GM20000 (cell line): ENCODE measurements at places on chromosomes 6 and 20.
A peak's percentile ranks its signal among the peaks of the same experiment; 100 is the strongest.

DNA sequence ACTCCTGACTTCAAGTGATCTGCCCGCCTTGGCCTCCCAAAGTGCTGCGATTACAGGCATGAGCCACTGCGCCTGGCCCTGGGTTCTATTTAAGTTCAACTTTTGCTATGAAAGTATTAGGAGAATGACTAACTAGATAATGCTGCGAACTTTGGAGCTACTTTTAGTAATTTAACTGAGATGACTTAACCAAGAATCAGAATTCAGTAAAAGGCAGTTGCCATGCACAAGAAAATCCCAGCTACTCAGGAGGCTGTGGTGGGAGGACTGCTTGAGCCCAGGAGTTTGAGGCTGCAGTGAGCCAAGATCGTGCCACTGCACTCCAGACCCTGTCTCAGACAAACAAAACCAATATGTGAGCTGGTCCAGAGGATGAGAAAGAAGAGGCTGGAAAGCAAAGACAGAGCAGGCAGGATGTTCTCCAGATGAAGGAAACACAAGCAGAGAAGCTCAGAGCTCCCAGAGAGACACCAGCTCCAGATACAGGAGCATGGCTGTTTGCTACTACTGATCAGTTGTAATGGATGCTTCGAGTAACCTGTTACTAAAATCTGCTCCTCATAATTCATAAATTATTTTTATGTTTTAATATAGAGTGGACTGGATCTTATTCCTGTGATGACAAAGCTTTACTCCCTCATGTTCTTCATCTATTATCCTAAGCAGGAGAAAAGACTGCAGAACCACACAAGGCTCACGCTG, 23.9 kb downstream of the ZNF217 start:
- DNase-seq: no peak

DNA sequence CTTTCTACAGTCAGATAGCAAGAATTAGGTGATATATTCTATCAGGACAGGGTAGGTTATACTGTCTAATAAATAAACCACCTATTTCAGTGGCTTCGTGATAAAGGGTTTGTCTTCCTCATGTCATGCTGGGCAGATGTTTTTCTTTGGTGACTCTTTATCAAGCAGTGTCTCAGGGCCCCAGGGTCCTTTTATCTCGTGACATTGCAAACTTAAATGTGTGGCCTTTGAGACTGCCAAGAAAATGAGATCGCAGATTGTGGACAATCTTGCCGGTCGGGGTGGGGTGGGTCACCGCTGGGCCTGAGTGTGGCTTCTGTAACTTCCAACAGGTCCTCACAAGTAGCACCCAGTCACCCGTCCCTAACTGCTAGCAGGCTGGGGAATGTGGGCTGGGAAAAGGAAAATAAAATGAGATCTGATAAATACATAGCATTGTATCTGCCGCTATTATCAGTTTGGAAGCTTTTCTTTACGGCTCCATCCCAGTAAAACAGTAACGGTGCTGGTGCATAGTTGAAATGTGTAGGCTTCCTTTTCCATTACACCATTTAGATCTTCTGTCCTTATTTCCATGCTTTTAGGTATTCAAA, 50.5 kb upstream of the BMP6 start:
- DNase-seq: no peak

- peak; percentile 31 for DNase-seq
Measured at GRCh38 chr6:111844376-111844775, 28.9 kb downstream of the FYN start.

GRCh38 chr6:45118754-45119153, 209.4 kb upstream of the RUNX2 start:
- DNase-seq: no peak

DNA sequence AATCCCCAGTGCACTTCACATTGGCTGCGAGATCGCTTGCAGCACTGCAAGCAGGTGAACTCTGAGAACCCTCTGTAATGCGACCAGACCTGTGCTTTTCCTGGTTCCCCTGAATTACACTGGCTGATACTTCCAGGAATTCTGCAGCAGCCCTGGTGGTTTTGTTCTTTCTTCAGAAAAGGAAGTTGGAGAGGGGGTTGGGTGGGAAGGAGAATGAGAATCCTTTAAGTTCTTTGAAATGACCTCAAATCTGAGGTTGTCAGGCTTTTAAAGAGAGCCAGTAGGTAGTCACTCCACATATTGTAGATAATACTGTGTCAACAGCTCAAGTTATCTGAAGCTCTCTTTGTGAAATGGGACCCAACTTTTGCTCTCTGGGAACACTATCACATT, 62.4 kb downstream of the GCNT2 start:
- no peak for DNase-seq

- no peak for DNase-seq
Measured at GRCh38 chr6:5279891-5280338, 18.6 kb downstream of the FARS2 start.

DNA sequence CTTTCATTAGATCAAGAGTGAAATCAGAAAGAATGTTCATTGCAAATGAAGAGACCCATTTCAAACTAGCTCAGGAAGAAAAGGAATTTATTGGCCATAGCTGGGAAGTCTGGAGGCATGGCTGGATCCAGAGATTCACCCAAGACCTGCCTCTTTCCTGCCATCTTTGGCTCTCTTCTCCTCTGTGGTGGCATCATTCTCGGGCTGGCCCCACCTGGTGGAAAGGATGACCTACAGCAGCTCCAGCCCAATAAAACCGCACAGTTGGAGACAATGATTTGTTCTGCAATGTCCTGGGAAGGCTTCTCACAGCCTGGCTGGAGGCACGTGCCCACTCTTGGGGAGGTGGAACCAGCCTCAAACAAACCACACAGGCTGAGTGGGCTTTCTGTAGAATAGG, 18.1 kb upstream of the FERMT1 start:
- no peak for DNase-seq

DNA sequence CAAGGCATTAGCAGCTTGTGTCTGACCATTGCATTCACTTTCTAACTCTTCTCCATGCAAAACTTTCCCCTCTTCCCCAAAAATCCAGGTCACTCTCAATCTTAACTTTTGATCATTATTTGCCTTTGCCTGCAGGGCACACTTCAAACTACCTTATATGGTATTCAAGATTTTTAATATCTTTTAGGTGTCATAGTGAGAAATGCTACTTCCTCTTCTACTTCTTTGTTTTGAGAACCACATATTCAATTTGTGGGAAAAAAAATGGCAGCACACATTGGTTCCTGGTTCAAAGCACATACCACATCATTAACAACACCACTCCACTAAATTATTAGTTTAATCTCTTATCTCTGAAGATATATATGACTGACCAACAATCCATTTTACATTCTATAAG, 1267.0 kb upstream of the CITED2 start:
- no peak for DNase-seq

DNA sequence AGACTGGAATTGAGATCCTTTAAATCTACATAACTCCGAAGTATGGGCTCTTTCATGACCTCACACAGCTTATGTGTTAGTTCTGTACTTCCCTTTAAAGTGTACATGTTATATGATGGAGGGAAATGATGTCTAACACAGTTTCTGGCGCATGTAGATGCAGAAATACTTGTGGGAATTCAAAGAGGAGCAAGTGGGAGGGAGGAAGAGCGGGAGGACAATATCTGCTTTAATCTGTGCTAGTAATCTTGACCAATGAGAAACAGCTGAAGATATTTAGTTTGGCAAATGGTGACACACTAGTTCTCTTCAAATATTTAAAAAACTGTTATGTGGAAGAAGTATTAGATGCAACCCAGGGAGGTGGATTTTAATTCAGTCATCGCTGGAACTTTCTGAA, 62.9 kb upstream of the PLEKHG1 start:
- no peak for DNase-seq

- no peak for DNase-seq
Measured at GRCh38 chr6:131652472-131652871, 15.4 kb downstream of the ENPP3 start.

GRCh38 chr6:124683507-124683906, 278.7 kb upstream of the RNF217 start:
- no peak for DNase-seq

DNA sequence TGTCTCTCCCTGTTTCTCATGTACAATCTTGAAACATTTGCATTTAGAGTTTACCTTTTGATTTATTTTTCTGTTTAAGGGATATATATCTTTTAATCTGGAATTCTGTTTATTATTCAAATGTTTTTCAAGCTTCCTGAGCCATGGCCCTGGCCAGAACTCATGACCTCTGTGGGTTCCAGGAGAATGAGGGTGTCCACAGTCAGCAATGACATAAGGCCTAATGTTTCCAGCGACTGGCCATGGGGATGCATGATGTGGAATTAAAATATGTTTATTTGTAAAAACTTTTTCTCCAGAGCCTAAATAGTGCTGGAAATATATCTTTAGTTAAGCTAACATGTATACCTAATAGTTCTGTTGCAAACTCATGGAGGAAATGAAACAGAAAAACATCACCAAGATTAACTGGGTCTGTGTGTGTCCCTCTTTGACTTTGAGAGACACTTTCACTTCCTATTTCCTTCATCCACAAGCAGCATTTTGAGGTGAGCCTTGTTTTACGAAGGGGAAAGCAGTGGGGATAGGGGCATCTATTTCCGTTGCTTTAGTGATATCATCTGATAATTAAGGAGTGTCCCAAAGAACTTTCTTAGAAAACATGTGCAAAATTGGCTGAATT, 87.6 kb downstream of the SMOC2 start:
- no peak for DNase-seq

DNA sequence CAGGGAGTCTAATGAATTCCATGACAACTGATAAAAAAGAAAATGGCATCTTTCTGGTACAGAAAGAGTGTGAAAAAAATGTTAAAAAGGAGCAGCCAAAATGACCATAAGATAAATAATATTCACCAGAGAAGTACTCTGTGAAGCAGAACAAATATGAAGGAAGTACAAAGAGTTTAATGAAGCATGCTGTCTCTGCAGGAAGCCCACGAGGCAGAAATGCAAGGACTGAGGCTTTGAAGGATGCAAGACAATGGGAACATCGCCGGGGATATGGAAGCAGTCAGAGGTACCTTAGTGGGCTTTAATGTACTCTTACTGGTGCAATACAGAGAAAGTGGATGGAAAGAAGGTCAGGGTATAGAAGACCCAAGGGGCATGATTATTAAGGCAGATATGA, 50.7 kb downstream of the NOX3 start:
- DNase-seq: no peak

DNA sequence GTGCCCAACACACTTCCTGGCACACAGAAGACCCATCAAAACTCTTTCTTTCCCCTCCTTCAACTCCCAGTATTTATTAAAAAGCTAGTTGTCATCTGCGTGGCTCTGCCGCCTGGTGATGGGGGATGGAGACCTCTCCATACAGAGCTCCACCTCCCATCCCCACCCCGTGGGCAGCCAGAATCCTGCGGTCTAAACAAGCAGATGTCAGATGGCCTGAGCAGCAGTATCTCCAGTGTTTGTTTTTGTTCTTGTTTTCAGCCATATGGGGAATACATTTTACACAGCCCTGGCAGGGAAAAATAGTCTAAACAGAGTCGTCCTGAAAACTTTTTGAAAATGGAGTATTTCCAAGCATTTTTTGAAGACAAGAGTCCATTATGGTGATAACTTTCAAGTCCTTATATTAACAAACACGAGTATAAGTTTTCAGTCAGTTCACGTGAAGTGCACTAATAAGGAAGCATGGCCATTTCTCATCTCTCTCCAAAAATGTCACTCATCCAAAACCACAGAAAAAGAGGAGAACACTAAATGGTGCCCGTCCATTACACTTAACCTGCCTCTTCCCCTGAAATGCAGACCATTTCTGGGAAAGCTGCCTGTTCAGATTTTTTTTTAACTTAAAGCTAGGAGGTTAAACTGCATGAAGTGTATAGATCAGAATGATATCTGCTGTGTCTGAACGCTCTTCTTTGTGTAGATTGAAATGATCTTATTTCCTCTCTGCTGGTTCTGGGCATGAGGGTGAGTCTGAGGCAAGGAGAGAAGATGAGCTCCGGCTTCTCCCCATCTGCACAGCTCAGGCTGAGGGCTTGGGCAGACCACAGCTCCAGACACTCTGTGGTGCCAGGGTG, 91.0 kb downstream of the TCP11 start:
- DNase-seq: no peak

- DNase-seq: no peak
Measured at GRCh38 chr20:57878786-57879424, 169.1 kb upstream of the PMEPA1 start.

GRCh38 chr20:34921436-34921835, 34.2 kb downstream of the GSS start:
- no peak for DNase-seq

GRCh38 chr6:142200846-142201628, 54.0 kb downstream of the VTA1 start:
- DNase-seq: no peak

DNA sequence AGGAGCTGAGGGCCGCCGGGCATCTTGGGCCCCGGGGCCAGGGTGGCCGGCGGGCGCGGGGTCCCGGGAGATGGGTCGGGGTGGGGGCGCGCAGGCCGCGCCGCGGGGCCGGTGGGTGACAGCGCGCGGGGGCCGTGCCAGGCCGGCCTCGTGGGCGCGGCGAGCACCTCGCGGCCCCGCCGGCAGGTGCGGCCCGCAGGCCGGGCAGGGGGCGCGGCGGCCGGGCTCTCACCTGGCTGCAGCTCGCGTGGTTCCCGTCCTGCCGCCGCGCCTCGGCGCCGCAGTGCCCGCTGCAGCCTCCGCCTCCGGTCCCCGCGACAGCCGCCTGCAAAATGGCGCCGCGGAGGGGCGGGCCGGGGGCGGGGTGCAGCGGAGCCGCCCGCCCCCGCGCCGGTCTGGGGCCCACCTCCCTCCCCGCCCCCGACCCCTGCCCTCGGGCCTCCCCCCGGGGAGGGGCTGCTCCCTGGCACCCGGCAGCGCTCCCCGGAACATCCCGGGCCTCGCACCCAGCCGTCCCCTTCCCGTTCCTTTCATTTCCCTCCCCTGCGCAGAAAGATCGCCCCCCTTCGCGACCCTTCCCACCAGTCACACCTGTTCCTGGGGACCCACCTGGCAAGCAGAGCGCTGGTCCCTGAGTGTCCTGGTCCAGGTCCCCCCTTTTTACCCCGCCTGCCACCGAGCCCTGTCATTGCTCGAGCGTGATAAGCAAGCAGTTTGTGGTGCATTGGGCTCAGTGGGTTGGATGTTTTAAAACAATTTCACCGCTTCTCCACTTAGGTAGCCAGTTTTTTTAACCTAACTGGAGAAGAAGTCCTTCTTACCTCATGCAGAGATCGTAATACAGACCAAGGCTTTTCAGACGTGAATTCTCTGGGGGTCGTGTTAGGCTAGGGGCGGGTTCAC, at the start of gene SLC23A2:
Gene SLC23A2 (minus strand): TSS at position 337 of the 903 bp plus-strand sequence. CDS start 68,948 bp downstream, outside the sequence.
- peak; percentile 89 for DNase-seq

DNA sequence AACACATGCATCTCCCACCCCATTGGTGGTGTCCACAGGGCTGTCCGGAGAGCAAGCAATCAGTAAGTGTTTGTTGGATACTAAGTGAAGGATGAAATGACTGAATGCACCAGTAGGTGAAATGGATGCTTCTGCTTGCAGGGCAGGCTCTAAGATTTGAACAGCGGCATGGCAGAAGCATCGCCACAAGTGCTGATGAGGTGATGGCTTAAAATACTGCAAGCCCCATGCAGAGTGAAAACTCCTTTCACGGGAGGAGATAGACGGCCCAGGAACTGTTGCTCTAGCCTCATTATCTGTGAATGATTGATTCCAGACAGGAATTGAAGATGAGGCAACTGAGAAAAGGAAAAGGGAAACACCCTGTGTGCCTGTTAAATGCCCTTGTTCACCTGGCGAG, 158.9 kb downstream of the LY86 start:
- DNase-seq: no peak
